Activated T-helper 1 cell treated with Interleukin-2 at 50 U/mL for 16 hours (primary cell): ENCODE measurements at places on chromosomes 1 and 21.

GRCh38 chr1:218485241-218485928, 140.2 kb downstream of the TGFB2 start:
- no peak for DNase-seq

- no peak for DNase-seq
Measured at GRCh38 chr1:246157516-246157915, 349.6 kb downstream of the SMYD3 start.

DNA sequence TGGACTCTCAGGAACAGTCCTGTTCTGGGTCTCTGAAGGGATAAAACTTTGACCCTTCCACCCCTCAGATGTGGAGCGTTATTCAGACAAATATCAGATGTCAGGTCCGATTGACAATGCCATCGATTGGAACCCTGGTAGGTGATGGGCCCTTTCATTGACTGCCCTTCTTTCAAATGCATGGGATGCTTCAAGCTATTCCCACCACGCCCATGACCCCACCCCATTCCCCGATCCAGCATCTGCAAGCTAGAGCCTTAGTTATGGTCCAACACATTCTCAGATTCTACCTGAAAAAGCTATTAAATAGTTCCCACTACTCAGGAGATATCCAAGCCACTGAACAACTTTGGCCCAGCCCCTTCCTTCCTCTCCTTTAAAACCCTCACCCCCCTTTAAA, 12.5 kb downstream of the POLR3GL start:
- no peak for DNase-seq

GRCh38 chr1:201530741-201531531, 8.0 kb upstream of the NAV1 start:
- DNase-seq, result no peak

GRCh38 chr1:19925342-19926070, 2.1 kb upstream of the PLA2G2E start:
- DNase-seq, result no peak

DNA sequence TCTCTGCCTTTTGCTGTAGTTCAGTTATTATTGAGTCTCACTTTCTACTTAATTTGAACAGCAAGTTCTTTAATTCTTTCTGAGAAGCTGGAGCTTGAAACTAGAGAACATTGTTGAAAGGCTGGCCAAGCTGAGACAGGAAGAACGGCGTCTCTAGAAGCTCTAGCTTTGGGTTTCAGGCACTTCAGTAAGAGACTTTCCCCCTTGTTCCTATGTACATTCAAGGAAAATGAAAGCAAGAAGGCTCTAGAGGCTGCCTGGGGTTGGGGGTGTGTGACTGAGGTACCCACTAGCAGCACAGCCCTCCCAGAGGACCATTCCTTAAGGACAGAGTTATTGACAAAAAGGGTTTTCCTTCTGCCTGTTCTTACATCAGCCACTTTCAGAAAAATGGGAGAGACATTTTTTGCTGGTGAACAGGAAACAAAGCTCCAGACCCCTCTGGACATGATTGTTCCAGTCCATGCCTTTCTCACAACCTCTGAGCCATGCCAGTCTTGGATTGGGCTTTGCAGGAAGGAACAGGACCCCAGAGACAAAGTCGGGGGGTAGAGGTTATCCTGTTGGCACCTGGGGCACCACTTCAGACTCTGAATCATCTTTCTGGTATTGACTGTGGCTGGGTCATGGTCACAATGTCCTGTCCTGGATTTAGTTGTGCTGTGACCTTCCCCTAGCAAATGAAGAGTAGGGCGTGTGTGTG, 63.1 kb downstream of the LAMC2 start:
- no peak for DNase-seq

DNA sequence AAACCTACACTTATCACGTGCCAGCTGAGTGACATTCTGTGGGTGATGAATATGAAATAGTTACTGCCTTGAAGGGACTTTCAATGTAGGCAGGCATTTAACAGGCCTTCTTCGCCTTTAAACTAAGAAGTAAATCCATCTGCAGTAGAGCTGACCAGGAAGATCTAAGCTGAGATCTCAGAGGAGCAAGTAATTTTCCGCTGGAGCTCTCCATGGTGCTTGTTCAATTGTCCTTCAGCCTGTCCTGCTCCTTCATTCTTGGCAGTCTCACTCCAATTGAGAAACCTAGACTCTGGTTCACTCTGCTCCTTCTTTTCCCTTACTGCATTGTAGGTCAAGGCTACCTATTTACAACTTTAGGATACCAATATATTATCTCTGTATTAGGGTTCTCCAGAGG, 183.5 kb downstream of the HMCN1 start:
- DNase-seq, result no peak

DNA sequence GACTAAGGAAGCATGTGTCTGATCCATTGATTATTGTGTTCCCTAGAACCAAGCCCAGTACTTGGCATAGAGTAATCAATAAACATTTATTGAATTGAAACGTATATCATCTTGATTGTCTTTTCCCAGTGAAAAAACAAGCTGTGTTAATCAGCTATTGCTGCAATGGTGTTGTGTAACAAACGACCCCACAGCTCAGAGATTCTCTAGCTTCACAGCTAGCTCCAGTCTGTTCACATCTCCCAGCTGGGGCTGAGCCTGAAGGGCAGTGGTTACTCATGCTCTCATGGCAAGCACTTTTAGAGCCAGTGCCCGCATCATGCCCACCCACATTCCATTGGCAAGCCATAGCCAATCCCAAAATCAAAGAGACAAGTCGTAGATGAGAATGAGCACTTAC, 237.4 kb upstream of the RAB4A start:
- DNase-seq, result no peak

DNA sequence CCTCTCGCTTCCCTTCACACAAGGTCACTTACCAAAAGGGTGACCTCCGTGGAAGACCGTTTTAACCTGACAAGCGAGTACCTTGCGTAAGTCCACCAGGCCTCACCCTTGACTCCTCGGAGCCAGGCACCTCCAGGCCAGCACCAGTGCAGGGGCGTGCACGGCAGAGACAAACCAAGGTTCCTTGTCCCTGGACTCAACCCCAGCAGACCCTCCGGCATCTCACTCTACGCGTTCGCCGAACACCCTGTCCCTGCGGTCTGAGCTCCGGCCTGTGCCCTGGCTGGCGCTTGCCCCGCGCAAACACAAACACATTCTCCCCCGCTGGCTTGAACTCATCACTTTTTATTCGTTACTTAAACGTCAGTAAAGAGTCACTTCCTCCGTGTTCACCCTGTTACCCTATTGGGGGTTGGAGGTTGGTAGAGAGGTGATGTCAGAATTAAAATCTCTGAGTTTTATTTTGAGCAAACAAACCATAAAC, 4.5 kb downstream of the TBX15 start:
- DNase-seq, result no peak

GRCh38 chr1:20124456-20125057, 5.2 kb upstream of the PLA2G2D start:
- no peak for DNase-seq

GRCh38 chr1:48107516-48107915, 110.3 kb upstream of the TRABD2B start:
- no peak for DNase-seq

GRCh38 chr1:223177681-223178080, 34.6 kb upstream of the TLR5 start:
- DNase-seq, result no peak
